ENCODE measurements at places on chromosomes 2 and 18.

DNA sequence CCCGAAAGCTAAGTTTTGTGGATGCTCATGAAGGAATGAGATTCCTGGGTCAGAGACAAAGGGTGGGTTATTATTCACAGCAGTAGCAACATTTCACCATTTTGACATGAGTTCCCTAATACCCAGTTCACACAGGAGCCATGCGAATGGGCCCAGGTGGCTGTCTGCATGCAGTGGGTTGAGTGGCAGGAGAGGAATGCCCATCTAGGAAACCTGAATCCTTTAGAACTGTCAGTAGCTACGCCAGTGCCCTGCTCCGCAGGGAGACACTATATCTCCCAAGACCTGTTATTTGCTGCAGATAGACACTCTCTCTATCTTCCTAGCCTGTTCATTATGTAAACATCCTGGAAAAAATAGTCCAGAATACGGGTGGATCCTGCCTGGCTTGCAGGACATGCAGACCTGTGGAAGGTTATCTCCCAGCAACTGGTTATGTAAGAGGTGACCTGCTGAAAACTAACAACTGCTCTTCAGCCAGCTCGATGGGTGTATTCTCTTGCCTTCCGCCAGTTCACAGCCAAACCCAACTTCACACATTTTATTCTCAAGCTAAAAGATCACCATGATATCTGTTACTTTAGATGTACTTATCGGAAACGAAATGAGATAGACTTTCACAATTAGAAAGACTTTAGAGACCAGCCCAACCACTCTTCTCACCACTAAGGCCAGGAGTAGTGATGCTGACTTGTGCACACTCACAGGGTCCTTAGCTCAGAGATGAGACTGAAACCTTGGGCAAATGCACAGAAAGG lies 59.1 kb downstream of the MBP start:
- no peak for DNase-seq

DNA sequence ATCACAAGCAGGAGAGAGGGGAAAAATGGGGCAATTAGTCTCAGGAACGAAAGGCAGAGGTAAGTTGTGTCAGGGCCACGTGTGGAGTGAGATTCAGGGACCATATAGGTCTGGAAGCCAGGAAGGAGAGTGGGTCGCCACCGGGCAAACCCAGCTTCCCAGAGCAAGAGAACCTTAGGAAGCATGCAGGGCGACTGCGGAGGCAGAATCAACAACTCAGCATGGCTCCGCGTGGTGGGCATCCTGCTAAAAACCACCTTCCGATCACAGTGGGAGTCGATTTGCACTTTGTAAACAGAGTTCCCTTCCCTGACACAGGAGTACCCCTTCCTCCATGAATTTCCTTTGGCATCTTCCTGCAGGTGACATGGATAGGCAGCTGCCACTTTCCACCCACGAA lies 114.6 kb downstream of the TTC32 start:
- no peak for DNase-seq

DNA sequence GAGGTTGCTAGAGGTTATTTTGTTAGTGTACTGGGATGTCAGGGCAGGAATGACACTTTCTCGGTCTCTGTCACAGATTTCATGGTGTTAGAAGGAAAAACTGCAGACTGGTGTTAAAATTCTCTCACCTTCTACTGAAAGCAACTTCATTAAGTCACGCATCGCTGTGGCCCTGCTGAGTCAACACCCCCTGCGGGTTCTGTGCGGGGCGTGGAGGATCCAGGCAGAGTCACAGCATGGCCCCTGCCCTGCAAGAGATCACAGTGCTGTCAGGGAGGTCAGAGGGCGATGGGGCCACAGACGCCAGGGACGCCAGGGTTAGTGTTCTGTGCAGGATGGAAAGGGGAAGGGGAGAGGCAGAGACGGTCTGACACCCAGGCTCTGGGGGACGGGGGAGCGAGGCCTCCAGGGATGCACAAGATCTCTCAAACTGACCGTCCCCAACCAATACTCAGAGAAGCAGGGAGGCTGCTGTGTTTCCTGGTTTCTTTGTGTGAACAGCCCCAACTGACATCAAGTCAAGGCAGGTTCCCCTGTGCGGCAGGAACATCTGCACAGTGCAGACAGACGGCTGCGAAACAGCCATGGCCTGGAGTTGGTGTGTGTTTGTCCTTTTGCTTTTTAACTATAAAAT lies 354.9 kb upstream of the SALL3 start:
- no peak for DNase-seq

DNA sequence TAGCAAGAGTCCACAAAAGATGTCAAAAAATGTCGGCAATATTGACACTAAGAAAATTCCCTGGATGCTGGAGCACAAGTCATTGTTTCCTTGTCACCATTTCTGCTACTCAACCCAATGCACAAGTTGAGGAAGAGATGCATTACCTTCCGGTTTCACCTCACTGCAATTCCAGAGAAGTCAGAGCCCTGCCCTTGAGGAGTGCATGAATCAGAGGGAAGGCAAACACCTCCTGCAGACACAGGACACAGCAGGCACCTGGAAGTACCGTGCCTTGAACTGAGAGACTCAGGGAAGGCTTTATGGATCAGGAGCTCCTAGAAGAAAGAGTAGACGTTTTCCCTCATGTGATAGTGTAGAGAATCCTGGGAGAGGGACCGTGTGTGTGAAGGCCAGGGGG lies 62.7 kb upstream of the ARL4C start:
- DNase-seq: no peak

All from muscle of leg (tissue), 16 donors.